Eye (tissue), 1 donor: ENCODE measurements at places on chromosomes 1 and 21.

- DNase-seq: no peak
These were observed 208.5 kb upstream of the DAB1 start for GRCh38 chr1:57632401-57632800.

- no peak for DNase-seq
These were observed 279.8 kb downstream of the PBX1 start for GRCh38 chr1:164838786-164839185.

GRCh38 chr1:180248176-180248575 is 18.1 kb downstream of the LHX4 start:
- DNase-seq: no peak

DNA sequence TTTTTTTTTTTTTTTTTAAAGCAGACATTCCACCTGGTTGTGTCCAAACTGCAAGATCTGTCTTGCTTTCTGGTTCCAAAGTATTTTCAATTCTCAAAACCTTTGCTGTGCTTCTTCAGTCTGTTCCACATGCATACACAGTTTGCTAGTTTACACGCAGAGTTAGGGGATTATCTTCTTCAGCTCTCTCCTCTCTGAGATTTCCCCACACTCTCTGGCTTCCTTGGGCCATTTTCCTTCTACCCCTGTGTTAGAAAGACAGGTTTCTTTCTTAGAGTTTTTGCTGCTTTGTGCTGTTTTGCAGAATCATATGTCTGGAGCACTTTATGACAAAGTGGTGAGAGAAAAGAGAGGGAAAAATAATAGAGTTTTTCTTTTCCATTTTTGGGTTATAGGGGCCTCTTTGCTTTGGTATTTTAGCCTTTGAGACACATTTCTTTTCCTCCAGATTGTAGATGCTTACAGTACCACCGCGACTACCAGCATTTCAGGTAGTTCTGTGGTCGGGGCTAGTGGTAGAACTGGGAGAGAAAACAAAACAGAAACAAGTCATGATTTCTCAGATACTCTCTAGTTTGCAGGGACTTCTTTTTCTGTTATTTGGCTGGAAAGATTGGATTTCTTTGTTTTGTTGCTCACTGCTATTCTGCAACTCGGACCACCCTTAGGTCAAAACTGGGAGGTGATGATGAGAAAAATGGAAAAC is 66.3 kb downstream of the RABGAP1L start:
- no peak for DNase-seq

DNA sequence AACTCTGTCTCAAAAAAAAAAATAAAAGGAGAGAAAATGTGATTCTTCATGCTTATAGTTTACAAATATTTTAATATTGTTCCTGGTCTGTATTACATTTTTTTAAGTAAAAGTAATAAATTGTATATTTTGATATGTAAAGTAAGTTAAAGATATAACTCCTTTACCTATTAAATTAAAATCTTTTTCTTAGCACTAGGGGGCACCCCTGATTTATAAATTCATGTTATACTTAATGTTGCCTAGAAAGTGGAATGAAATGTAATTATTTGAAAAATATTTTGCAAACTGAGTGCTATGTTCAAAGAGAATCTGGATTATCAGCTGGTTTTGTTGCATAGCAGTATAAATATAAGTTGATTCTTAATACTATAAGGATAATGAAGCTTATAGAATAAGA is 49.2 kb downstream of the RALGPS2 start:
- peak; percentile 64 for DNase-seq

GRCh38 chr1:77605246-77606026 is 77.0 kb downstream of the ZZZ3 start:
- no peak for DNase-seq

GRCh38 chr1:171248841-171249240 is 547 bp downstream of the FMO1 start:
- no peak for DNase-seq

GRCh38 chr1:225449261-225449660 is 21.4 kb upstream of the LBR start:
- no peak for DNase-seq
